ENCODE measurements at places on chromosomes 2 and 18.

DNA sequence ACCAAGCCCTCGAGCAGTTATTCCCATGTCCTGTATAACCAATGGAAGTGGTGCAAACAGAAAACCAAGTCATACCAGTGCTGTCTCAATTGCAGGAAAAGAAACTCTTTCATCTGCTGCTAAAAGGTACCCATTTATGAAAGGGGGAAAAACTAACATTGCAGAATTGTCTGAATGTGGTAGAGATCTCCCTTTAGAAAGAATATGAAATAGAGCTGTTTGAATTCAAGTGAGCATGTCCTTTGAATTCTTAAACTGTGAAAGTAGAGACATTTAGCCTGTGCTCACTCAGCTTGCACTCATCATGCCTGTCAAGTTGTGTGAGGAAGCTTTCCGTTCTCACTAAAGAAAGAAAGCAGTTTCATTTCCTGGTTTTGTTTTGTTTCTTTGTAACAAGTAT, 87.4 kb downstream of the EML4 start:
- no peak for DNase-seq

GRCh38 chr18:68640861-68641260, 74.0 kb downstream of the TMX3 start:
- no peak for DNase-seq

GRCh38 chr2:156845806-156846558, 409.8 kb downstream of the GPD2 start:
- no peak for DNase-seq

GRCh38 chr2:233359823-233360222, 5.5 kb downstream of the DGKD start:
- no peak for DNase-seq

- DNase-seq = no peak
Measured at GRCh38 chr2:14716319-14716718, 83.8 kb downstream of the LRATD1 start.

- DNase-seq = no peak
Measured at GRCh38 chr2:66839551-66840320, 404.8 kb downstream of the MEIS1 start.

GRCh38 chr2:36584148-36584794, 13.7 kb downstream of the FEZ2 start:
- no peak for DNase-seq

- no peak for DNase-seq
Measured at GRCh38 chr2:25323042-25323514, 18.6 kb downstream of the DNMT3A start.

GRCh38 chr2:102138331-102138730, 4.2 kb upstream of the IL1R1 start:
- no peak for DNase-seq

- no peak for DNase-seq
Measured at GRCh38 chr2:17245906-17246305, 272.3 kb downstream of the RAD51AP2 start.

GRCh38 chr18:55488473-55488872, 99.5 kb downstream of the TCF4 start:
- DNase-seq = no peak

- DNase-seq = no peak
Measured at GRCh38 chr2:23753291-23754010, 173.5 kb downstream of the ATAD2B start.

DNA sequence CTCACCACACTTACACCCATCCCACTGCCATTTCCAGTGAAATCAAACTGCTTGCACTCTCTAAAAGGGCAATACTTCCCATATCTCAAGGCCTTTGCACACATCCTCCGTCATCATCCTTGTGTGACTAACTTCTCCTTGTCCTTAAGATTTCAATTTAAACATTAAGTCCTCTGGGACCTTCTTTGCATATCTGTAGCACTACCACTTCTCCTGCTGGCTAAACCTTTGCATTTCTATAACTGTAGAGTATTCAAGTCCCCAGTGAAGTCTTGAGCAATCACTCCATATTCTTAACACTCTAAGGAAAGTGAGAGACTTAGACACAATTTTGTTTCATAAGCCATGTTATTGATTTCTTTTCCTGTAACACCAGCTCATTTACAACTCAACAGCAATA, 136.8 kb upstream of the EPHA4 start:
- DNase-seq = no peak

DNA sequence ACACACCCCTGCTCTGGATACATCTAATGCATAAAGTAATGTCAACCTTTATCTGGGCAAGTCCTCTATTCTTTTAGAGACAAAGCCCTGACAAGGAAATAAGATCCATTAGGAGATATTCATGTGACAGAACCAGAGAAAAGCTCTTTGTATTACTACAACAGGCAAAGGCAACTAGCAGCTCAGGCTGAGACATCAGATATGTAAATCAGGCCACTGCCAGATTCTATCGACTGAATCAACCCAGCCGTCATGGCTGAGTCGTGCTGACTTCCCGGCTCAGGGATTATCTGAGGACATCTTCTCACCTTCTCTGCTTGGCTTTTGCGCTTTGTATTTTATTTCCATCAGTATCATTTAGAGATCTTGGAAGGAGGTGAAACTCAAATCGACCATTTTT, 294.5 kb downstream of the PLCL1 start:
- peak; percentile 50 for DNase-seq

DNA sequence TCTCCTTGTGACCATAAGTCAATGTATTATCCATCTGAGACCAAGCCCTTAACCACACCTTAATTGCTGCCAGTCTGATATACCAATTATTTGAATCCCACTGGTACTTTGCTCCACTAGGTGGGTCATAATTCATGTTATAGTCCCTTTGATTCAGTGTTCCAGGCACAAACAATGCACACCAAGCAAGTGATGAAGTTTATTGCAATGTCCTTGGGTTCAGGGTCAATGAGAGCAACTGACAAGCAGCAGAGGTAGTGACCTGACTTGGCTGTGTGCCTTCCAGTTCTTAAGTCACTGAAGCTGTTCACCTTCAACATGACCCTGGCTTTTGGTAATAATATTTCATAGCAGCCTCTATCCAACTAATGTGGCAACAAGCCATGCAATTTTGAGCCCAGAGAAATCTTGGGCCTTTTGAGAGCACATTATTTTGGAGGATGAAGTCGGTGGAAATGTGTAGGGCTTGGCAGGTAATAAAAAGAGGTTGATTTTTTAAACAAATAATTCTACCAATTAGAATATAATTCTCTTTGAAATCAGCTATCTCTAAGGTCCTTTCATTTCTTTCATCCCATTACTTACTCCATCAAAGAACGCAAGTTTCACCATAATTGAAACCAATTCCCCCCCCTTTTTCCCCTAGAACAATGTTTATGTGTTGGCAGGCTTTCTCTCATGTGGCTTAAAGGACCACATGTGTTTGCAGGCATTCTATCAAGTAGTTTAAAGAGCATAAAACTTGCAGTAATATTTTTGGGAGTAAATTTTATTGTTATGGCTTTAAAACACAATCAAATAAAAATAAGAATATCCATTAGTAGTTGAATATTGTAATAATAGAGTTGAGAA, 3.1 kb upstream of the CPO start:
- DNase-seq = no peak

DNA sequence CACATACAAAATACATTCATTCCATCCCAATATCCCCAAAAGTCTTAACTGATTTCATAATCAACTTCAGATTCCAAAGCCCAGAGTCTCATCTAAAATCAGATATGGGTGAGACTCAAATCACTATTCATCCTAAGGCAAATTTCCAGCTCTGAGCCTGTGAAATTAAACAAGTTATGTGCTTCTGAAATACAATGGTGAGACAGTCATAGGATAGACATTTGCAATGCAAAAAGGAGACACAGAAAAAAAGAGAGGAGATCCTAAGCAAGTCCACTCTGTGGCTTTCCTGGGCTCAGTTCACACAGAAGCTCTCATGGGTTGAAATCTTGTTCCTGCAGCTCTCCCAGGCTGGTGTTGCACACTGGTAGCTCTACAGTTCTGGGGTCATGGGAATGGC, 18.3 kb downstream of the ZNF892 start:
- no peak for DNase-seq

- DNase-seq = no peak
Measured at GRCh38 chr2:180625006-180625844, 355.2 kb upstream of the UBE2E3 start.

GRCh38 chr2:73561422-73561821, 80.8 kb downstream of the NAT8 start:
- DNase-seq = no peak

DNA sequence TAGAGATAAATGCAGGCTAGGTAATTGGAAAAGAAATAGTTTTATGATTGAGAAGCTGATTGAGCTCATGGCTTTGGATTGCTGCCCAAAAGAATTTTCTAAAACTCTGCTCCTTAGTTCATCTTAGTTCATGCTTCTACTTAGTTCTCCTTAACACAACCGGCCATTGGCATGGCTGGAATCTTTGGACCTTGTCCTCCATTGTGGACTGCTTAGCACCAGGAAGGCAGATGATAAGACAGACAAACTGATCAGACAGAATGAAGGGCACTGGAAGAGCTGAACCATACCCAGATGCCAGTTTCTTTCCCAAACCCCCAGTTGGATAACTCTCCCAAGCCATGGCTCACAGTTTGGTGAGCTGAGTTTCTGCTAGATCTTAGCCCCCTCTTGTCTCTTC, 36.3 kb upstream of the NABP1 start:
- no peak for DNase-seq

- no peak for DNase-seq
Measured at GRCh38 chr18:69889009-69889408, 58.7 kb downstream of the CD226 start.

DNA sequence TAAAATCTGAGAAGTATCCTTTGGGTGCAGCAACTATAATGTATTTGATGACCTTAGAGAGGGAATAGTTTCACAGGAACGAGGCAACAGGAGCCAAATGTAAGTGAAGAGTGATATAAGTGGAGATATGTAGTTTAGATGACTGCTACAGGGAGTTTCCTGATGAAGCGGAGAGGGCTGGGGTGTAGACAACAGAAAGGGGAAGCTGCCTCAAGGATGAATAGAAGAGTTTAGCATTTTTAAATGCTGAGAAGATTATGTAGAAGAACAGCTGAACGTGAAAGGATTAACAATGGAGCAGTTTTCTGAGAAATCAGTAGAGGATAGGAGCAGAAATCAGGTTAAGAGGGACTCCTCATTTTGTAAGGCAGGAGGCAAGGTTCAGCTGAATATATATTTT, 133.3 kb downstream of the LCLAT1 start:
- no peak for DNase-seq

GRCh38 chr2:29518010-29518409, 402.8 kb downstream of the CLIP4 start:
- no peak for DNase-seq

GRCh38 chr18:79750980-79751571, 46.7 kb upstream of the KCNG2 start:
- no peak for DNase-seq

- no peak for DNase-seq
Measured at GRCh38 chr18:44848644-44849335, 168.1 kb downstream of the SETBP1 start.

DNA sequence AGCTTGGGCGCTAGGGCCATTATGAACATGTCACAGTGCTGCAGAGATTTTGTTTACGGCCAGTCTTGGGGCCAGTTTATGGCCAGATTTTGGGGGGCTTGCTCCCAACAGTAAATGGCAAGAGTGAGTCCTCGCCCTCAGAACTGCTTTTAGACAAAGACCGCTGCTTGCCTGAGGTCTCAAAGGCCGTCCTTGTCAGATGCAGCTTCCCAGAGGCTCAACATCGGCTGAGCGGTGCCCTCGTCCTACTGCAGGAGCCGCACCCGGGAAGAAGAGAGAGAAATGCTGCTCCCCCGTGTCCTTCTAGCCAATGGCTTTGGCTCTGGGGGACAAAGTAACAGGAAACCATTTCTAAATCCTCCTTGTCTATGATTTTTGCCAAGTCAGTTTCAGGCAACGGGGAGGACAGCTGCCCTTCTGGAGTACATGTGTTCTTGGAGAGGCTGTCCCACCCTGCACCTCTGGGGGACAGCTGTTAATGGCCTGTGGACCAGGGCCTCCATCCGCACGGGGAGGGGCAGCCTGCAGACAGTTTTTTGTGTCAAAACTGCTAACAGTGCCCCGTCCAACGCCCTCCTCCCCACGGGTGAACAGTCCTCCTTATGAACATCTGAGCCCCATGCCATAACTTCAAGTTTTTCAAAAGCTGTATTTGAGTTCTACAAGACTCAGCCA, 66.1 kb downstream of the C18orf63 start:
- DNase-seq = no peak

DNA sequence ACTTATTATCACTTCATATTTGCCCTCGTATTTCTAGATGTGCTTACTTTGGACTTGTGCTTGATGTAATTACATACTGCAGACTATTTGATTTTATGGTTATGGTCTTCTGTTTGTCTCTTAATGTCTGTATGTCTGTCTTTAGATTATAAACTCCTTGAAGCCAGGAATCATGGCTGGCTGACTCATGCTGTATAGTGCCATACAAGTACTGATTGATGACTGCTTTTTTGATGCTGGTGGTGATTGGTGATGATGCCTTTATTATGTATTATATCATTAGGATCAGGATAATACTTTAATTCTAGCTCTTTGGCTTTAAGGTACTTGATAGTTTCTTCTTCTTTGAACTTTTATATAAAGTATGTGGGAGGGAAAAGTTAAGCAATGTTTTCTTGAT, 17.3 kb downstream of the SMCHD1 start:
- DNase-seq = no peak

GRCh38 chr2:156430980-156431358, 5.2 kb upstream of the GPD2 start:
- peak; percentile 32 for DNase-seq

DNA sequence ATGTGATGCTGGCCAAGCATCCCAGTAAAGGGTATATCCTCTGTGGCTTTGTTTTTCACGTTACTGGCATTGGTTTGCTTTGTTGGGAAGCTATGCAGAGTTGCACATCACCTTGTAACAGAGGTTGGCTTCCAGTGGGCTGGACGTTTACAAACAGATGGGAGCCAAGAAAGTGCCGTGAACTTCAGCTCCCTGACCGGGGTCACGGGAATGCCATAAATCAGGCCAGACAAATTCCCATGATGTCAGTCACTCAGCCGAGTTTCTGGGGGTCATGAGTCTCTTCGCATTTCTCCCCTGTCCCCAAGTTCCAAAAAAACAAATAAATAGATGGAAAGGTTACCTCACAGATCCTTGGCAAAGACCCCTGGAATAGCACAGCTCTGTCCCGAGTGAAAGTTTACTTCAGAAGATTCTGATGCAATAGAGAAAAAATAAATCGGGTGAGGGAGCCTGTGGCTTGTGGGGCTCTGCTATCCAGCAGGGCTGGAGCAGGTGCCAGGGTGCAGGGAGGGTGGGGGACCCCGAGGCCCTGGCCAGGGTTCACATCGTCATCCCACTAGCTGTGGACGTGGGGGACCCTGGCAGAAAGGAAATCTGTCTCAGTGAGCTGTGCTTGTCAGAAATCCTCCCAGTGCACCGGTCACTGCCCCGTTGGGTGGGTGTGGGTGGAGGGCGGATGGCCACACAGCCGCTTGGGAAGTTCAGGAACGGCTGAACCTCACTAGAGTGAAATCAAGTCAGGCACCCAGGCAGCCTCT, 27.8 kb downstream of the TWIST2 start:
- no peak for DNase-seq

Measured in RKO (cell line).